Activated CD4-positive, alpha-beta memory T cell treated with anti-CD3 and anti-CD28 coated beads for 36 hours (primary cell): ENCODE measurements at places on chromosomes 11 and 22. TPM values are rescaled to one million over a fixed set of nuclear protein-coding genes. Genes with fewer than 3 reads are reported as not detected.

The PNPLA5 gene
- total RNA-seq, result not detected

The KCTD14 gene
- total RNA-seq, result 0.17 TPM

The CLDN25 gene
- not detected for total RNA-seq

The PAK1 gene
- 33.1 TPM for total RNA-seq

The MAP6 gene
- 0.05 TPM for total RNA-seq

The FANCF gene
- total RNA-seq, result 10.5 TPM

The OR52E8 gene
- not detected for total RNA-seq

The MUC2 gene
- not detected for total RNA-seq

The IFITM5 gene
- total RNA-seq, result not detected

The CBLIF gene
- total RNA-seq, result not detected

DNA sequence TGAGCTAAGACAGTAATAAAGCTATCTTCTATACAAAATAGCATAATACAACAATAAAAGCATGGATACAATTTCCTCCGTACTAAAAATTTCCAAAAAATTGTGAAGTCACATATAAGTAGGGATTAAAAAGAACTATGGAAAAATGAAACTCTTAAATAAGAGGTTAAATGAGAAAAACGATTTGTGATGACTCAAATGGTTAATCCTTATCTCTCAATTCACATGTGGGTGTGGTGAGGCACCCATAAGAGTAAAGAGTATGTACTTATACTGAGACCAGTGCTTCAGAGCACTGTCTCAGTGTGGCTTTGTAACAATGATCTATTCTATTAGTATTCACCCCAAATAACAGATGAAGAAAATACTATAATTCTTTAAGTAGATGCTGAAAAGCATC, 25.0 kb upstream of the CCDC34 start:
- DNase-seq, result no peak

- no peak for DNase-seq
Measured at GRCh38 chr11:23988381-23989006, 508.4 kb upstream of the LUZP2 start.

DNA sequence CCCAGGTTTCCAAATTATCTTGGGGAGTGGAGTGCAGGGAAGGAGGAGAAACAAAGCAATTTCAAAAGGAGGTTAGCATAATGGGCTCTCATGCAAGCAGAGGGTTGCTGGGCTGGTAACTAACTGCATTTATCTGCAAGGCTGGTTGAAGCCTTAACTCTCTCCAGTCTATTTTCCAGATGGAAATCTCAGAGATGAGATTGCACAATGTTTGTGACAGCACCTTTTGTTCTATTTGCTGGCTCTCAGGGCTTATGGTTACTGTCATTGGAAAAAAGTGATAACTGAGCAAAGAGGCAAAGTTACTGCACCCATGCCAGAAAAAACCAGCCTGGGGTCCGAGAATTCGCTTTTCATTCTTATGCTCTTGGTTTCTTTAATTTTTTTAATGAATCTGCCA, 33.2 kb downstream of the ABCC8 start:
- no peak for DNase-seq

DNA sequence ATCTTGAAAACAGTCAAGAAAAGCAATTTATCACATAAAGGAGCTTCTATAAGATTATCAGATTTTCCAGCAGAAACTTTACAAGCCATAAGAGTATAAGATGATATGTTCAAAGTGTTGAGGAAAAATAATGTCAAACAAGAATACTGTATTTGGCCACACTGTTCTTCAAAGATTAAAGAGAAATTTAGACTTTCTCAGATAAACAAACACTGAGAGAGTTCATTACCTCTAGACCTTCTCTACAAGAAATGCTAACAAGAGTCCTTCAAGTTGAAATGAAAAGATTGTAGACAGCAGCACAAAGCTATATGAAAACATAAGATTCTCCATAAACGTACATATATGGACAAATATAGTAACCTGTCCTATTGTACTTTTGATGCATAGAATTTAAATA, 8.0 kb upstream of the MTMR2 start:
- no peak for DNase-seq

DNA sequence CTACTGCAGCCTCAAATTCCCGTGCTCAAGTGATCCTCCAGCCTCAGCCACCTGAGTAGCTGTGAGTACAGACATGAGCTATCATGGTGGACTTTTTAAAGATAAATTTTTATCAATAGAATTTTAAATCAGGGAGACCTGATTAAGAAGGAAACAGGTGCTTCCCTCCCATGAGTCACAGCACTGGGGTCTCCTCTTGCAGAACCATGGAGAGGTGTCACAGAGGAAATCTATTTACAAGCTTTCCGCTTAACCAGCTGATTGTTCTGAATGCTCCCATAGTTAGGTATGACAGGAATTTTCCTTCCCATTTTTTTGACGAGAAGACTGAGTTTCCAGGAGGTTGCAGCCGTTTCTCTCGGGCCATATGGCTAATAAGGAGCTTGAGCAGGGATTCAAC, 516.1 kb downstream of the MIAT start:
- no peak for DNase-seq

- DNase-seq, result no peak
Measured at GRCh38 chr22:27715106-27715505, 86.5 kb downstream of the MN1 start.

GRCh38 chr11:61684870-61685616, 4.9 kb downstream of the DAGLA start:
- DNase-seq, result no peak

GRCh38 chr11:75333022-75333806, 18.2 kb downstream of the ARRB1 start:
- DNase-seq, result no peak

GRCh38 chr22:44887941-44888366, 121.9 kb downstream of the PHF21B start:
- DNase-seq, result no peak

GRCh38 chr11:125235071-125235471, 70.5 kb downstream of the PKNOX2 start:
- no peak for DNase-seq

DNA sequence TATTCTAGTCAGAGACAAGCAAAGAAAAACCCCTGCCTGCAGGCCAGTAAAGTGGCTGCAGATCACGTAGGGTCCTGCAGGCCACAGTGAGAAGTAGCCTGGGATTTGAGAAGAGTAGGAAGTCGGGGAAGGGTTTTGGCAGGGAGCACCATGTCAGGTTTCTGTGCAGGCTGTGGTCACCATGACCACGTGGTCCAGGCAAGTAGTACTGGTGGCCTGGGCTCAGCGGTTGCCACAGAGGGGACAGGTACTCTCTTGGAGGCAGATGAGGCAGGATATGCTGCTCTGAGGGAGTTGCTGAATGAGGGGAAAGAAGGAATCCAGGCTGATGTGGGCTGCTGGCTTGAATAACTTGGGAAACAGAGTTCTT, 46.5 kb downstream of the PISD start:
- no peak for DNase-seq

DNA sequence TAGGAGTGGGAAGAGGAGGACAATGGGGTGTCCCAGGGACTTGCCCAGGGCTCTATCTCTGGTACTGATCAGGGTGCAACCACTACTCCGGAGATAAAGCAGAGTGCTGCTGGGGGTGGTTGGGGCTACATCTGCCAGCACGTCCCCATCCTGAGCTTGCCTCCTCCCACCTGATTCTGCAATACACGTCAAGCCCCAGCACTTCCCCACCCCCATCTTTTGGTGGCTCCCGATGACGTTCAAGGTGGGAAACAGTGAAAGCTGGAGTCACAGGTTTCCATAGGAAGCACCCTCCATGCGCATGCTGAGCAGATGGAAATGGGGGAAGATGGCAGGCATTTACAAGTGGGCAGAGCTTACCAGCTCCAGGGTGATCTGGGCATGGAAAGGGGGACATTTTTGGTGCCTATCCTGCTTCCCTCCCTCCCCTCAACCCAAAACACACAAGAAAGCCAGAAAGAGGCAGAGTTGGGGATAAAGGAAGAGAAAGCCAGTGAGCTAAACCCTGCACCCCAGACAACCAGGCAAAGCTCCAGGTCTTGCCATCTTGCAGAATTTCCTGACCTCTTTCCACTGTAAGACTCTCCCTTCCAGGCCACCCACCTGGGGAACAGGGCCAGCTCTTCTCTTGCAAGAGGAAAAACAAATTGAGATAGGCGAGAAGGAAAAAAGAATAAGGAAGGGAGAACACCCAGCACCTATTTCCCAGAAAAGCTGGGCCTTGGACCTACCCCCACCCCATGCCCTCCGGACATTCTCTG, 15.8 kb downstream of the SYT7 start:
- no peak for DNase-seq

DNA sequence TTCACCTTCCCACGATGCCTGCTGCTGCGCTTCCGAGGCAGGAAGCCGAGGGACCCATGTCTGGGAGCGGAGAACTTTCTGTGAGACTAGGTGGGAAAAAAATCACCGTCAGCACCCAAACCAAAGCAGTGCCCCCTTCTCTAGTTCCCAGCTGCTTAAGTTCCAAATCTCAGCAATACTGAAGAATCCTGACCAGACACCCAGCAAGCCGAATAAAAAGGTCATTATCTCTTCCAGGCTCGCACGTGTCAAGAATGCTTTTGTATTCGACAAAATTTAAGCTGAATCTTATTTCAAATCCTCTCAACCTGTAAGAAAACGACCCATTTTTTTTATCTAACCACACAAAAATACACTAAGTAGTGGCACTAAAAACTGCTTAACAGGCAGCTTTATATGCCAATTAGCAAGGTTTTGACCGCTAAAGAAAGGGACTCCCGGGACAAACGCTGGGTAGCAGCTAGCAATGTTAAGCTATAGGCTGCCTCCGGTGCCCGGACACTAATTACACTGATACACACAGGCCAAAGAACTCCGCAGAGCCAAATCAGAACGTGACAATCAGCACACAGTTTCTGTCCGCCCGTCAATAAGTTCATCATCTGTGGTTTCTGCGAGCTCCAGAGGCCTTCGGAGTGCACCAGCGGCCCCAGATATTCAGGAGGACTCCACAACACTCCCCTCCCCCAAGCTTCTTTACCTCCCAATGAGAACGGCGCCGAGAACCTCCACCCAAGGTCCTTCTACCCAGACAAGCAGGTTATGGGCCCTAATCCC, 728 bp downstream of the RPL3 start:
- no peak for DNase-seq

DNA sequence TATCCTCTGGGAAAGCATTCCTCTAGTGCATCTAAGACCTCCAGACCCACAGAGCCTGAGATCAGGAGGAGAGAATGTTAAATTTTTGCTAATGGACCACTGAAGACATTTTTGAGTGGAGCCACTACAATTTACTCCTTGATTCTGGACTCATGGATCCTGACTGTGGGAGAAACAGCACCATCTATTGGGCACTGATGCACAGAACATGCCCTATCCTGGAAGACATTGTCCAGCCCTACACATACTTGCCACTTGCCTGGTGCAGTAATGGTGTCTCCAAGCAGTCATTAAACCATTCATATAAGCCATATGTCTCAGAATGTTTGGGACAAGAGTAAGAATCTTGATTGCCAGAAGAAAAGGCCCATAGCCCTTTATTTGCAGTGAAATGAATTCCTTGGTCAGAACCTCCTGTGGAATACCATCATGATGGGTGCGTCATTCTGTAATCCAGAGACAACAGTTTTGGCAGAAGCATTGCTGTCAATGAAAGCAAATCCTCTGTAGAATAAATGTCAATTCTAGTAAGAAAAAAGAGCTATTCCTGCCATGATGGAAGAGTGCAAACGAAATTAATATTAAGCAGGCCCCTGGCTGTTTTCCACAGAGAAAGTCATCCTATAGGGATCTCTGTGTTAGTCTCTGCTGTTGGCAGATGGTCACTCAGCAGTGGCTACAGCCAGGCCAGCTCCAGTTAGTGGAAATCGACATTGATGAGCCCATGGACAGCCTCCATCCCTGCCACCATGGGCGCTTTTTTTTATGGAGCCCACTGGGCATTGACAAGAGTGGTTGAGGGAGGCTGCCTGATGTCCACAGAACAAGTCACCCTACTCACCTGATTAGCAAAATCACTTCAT, 43.5 kb downstream of the GGTLC2 start:
- peak; percentile 40 for DNase-seq

DNA sequence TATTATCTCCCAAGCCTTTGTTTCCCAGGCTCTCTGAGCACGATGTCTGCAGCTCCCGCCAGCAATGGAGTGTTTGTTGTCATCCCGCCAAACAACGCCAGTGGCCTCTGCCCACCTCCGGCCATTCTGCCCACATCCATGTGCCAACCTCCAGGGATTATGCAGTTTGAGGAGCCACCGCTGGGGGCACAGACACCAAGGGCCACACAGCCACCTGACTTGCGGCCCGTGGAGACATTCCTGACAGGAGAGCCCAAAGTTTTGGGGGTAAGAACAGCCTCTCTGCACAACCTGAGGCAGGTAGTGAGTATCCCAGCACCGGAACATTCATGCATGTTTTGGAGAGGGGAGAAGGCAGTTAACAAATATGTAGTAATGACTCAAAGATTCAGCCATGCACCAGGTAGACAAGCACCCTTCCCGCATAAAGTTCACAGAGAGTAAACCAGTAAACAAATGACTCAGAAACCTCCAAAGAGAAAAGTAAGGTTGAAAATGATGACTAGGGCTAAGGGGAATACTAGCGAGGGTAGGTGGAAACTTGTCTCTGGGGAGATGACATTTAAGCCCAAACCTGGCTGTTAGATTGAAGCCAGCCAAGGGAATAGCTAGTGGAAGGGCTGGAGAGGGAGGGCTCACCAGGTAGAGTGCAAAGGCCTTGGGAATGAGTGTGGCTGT, 7.2 kb downstream of the MS4A15 start:
- DNase-seq, result no peak

DNA sequence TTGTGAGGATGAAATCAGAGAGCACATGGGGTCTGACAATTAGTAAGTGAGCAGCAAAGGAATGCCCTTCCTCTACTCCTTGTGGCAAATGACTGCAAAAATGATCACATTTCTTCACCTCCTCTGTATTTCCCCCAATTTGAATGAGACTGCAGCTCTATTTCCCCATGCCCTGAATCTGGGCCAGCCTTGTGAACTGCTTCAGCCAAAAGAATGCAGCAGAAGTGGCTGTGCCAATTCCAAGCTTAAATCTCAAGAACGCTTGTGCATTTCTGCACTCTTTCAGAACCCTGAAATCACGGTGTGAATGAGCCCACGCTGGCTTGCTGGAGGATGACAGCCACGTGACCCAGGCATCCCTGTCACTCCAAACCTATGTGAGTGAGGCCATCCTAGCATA, 9.9 kb downstream of the SLC43A3 start:
- no peak for DNase-seq

GRCh38 chr11:66258473-66258893, 10.0 kb upstream of the RAB1B start:
- DNase-seq, result no peak

- DNase-seq, result no peak
Measured at GRCh38 chr11:115930886-115931547, 426.8 kb upstream of the CADM1 start.

DNA sequence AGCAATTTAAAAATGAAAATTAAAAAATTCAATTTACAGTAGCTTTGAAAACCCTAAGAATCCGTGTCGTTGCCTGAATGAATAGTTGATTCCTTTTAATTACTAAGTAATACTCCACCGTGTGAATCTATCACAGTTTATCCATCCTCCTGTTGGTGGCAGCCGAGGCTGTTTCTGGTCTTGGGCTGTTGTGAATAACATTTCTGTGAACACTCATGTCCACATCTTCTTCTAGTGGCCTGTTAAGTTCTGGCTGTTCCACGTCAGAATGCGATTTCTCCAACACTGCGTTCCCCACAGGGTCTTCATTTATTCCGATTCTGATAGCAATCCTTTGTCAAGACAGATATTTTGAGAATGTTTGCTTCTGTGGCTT, 223.0 kb downstream of the TBC1D22A start:
- DNase-seq, result no peak

GRCh38 chr22:19120829-19121630, 1.2 kb downstream of the DGCR2 start:
- peak; percentile 59 for DNase-seq

- DNase-seq, result peak; percentile 94
Measured at GRCh38 chr22:26658671-26659478, 1.5 kb downstream of the MIAT start.
